ENCODE measurements at places on chromosomes 11 and 22. TPM values are rescaled to one million over a fixed set of nuclear protein-coding genes. Genes with fewer than 3 reads are reported as not detected.
A peak's percentile ranks its signal among the peaks of the same experiment; 100 is the strongest.

- DNase-seq: peak; percentile 20
These were observed 27.8 kb upstream of the GRAMD4 start for GRCh38 chr22:46592390-46592872.

DNA sequence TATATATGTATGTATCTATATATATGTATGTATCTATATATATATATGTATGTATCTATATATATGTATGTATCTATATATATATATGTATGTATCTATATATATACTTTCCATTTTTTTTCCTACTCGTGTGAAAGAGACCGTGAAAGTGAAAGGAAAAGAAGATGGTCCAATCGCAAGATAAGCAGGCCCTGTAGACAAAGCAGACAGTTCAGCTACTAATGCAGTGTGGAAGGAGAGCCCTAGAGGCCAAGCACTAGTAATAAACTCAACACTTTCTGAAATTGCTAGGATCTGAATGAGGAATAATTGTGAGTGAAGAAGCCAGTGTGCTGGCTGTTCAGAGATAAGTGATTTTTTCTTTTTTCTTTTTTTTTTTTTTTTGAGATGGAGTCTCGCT lies 47.2 kb downstream of the MCHR1 start:
- peak; percentile 14 for DNase-seq

The GRAP2 gene
- 53.2 TPM for total RNA-seq

DNA sequence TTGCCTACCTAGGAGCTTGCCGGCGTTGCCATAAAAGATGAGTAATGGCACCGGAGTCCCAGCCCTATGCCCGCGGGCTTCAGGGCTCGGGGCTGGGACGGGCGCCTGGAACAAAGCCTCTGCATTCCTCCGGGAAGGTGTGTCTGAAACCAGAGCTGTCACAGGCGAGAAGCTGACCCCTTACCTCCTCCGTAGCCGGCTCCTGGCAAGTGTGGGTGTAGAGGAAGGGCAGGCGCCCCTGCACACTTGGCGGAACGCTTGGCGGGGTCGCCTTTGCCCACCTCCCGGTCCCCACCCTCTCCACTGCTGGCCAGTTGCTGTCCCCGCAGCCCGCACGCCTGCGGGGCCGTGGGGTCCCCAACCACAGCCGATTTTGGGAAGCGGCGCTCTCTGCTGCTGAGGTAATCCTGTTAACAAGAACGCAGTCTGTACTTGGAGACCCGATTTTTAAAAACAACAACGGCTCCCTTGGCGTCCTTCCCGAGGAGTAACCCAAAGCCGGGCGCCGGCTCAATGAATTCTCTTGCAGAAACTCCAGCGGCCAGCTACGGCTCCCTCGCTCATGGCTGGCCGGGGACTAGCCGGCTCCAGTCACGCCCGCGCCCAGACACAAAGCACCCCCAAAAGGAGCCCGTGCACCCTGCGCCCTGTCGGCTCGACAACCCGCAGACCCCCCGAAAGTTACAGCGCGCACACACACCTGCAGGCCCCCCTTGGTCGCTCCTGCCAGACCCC lies 89.2 kb downstream of the PLEKHA7 start:
- no peak for DNase-seq

DNA sequence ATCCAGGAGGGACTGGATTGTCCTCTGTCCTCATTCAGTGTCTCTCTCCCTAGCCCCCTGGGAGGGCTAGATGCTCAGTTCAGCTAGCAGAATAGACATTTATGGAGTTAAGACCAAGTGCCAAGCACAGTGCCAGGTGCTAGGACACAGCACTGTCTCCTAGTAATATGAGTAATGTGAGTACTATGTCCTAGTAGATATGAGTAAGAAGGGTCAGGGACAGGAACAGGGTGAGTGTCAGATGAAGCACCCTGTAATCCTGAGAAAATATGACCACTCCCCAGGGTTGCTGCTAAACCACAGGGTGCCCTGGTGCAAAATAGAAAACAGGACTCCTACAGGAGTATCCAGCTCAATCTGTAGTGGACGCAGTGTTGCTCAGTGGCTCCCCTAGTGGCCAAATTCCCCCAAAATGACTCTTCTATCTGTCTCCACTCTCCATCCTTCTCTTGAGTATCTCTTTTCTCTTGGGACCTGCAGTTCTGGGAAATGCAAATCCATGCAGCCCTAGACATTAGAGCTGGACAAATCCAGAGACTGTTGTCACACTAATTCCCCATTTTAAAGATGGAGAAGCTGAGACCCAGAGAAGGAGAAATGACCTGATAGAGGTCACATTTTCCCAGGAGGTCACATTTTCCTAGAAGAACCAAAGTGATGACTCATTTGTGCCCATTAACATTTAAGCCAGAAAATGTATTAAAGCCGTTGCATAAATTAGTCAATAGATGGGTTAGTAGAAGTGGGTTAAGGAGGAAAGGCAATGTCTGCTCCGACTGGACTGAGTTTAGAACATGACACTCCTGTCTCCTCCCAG lies 214.3 kb downstream of the NXPE2 start:
- no peak for DNase-seq

- DNase-seq: no peak
These were observed 2.1 kb downstream of the CABP2 start for GRCh38 chr11:67520856-67521824.

GRCh38 chr11:100964435-100964834 lies 165.2 kb downstream of the PGR start:
- no peak for DNase-seq

DNA sequence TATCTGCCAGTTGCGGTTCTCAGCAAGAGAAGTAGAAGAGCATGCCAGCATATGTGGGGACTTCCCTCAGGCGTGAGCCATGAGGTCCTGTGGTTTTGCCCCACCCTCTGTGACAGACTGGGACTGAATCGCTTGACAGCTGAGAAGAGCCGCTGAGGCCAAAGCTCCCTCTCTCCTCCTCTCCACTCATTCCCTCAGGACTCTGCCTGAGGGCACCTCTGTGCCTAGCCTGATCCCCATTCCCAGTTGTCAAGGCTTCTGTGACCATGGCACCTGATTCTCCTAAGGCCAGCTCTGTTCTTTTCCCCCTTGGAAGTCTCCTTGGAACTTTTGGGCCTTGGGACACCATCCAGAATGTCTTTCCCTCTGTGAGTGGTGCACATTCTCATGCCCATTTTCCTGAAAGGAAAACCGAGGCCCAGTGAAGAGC lies 27.0 kb downstream of the ART5 start:
- no peak for DNase-seq

- DNase-seq: no peak
These were observed 86.2 kb downstream of the MSANTD4 start for GRCh38 chr11:105935791-105936190.

The KAT5 gene
- 87.1 TPM for total RNA-seq

- no peak for DNase-seq
These were observed 27.1 kb downstream of the TSKU start for GRCh38 chr11:76810151-76810853.

DNA sequence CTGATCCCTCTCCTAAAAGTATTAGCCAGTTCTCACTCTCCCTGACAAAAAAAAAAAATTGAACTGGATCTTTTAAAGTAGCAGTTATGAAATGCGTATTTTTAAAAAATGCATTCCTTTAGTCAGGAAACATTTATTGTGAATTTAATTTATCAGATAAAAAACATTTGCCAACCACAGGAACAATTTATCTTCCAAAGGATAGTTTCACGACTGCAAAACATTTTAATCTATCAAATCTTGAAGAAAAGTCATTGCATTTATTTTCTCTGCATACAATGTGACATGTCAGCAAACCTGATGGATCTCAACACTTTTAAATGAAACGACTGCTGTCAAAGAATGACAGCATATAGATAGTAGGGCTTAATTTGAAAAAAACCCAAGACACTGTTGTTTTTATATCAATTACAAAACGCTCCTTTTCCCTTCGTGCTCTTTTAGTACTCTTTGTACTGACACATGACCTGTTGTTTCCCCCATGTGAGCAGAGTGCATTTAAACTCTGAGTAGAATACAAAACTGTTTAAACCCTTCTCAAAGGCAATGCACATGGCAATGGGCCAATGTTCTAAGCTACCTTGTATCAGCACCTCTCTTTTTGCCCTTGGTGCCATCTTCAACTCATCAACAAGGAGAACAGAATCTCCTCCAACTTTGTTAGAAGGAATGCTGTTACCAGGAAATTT lies 107.0 kb downstream of the ATG16L2 start:
- no peak for DNase-seq

The MIAT gene
- total RNA-seq: 57.5 TPM

The GAL gene
- 2.0 TPM for total RNA-seq

The NLRP14 gene
- not detected for total RNA-seq

The DEPDC7 gene
- 1.7 TPM for total RNA-seq

The SYT8 gene
- total RNA-seq: not detected

DNA sequence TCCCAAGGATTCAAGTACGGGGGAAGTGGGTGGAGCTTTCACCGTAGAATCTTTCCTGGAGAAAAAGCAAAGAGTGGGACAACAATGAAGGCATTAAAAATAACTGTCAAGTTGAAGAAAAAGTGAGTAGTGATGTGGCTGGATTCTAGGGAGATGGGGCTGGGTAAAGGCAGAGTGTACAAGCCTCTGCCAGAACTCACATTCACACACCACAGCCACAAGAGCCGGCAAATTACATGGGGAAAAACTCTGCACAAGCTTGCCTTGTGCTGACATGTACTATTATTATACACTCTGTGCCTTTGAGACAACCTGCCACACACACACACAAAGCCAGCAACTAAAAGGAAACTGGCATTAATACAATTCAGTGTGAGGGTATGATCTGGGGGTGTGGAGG lies 182.6 kb downstream of the LARGE1 start:
- DNase-seq: no peak

The POU2AF2 gene
- total RNA-seq: not detected

- no peak for DNase-seq
These were observed 12.7 kb upstream of the KAT5 start for GRCh38 chr11:65699306-65699705.

- no peak for DNase-seq
These were observed 6.8 kb downstream of the SLC35F2 start for GRCh38 chr11:107851704-107852310.

The KRTAP5-2 gene
- total RNA-seq: not detected

The HEPN1 gene
- total RNA-seq: not detected

The DNAJB13 gene
- total RNA-seq: 0.44 TPM

DNA sequence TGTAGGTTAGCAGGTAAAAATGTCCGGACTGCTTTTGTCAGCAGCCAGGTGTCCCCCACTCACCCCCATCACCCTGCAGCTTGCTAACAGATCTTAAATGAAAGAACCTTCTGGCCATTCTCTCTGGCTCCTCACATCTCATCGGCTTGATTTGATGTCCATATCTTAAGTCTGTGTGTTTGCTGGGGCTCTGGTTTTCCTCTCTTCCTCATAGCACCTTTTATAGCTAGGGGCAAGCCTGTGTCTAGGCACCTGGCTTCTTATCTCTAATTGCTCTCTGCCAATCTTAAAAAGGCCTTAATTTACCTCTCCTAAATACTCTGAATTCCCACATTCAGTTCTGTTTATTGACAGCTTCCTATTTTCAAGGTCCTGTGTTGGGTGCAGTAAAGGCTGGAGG lies 72.0 kb downstream of the ARHGAP42 start:
- DNase-seq: no peak

The LAMTOR1 gene
- total RNA-seq: 77.3 TPM

The CDCA5 gene
- total RNA-seq: 94.9 TPM

Measured in CD8-positive, alpha-beta memory T cell (primary cell).